NCI-H187 treated with DMSO at 0.1 percent for 48 hours (cell line): ENCODE measurements at places on chromosomes 7 and 10.

DNA sequence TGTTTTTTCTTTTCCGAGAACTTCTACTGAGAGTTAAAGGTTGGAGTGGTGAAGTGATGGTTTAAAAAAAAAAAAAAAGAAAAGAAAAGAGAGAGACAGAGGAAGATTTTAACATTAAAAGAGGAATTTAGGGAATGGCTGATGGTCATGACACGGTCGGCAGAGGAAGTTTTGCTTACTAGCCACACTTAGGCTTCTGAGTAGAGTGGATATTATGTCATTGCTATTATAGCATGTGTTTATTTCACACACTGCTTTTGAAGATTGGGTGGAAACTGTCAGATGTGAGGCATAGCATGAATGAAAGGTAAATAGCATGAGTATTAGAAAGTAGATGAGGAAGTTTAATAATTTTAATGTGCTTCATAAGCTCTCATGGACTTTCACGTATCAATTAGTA, 2.5 kb downstream of the KAT6B start:
- DNase-seq = no peak

GRCh38 chr7:41046221-41046761, 656.6 kb downstream of the INHBA start:
- no peak for DNase-seq

- DNase-seq = no peak
Observed at GRCh38 chr10:27998178-27998953, 513 bp downstream of the ODAD2 start.

- no peak for DNase-seq
Observed at GRCh38 chr7:117459735-117460134, 20.1 kb upstream of the CFTR start.

GRCh38 chr10:124632566-124632965, 111.6 kb downstream of the FAM53B start:
- no peak for DNase-seq

GRCh38 chr10:124001391-124002148, 91.8 kb downstream of the CHST15 start:
- no peak for DNase-seq

- DNase-seq = no peak
Observed at GRCh38 chr10:74949034-74949832, 122.8 kb downstream of the KAT6B start.

- DNase-seq = no peak
Observed at GRCh38 chr10:60258429-60258797, 131.3 kb downstream of the ANK3 start.

DNA sequence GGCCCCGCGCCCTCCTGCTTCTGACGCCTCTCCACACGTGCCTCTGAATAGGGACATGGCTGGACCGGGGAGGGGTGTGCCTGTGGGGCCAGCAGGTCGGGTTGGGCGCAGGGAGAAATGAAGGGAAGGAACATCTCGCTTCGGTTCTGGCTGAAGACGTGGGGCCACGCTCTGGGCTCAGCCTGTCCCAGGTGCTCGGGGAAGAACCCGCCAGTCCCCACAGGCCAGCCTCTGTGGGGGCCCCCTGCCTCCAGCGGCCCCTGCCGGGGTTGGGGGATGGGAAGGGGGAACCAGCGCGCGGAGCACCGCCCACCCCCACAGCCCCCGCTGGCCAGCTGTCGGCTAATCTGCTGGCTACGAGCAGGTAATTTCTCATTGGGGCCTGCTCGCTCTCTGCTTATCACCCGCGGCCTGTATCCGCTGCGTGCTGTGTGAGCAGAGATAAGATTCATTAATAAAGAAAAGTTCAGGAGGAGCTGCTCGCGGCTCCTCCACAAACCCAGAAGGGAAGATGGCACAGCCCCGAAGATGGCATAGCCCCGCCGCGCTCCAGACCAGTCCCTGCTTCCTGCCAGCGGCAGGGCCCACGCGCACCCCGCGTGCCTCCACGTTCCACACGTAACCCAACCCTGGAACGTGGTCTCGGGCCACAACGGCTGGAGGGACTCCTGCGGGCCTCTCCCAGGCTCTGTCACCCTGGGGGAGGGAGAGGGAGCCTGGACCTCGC, 186.2 kb downstream of the ELFN1 start:
- no peak for DNase-seq

DNA sequence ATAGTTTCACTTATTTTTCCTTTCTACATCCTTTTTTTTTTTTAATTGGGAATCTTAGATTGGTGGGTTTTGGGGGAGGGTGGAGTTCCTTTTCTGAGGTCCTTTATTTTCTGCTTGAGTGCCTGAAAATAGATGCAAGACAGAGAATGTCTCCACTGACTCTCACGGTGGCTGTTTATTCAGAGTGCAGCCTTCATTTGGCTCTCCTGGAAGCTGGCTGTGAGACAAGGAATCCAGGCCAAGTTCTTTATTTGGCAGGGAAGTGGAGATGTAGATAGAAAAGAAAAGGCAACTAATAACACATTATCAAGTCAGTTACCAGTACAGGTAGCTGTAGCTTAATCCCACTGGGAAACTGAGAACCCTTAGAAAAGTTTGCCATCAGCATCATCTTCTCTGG, 118.6 kb downstream of the CNTNAP2 start:
- no peak for DNase-seq

DNA sequence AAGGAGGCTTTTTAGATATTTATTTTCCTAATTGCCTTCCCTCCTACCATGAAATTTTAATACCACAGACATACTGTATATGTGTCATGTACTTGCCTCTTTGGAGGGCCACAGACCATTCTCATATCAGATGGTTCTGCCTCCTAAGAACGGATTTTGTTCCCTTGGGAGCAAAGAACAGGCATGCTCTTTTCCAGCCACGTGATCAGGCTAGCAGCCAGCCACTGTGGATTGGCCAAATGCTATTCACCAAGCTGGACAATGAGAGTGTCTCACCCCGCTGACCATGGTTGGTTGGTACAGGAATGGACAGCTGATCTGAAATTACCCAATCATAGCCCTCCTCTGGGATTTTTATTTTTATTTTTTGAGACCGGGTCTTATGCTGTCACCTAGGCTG, 21.5 kb upstream of the CRHR2 start:
- DNase-seq = no peak

DNA sequence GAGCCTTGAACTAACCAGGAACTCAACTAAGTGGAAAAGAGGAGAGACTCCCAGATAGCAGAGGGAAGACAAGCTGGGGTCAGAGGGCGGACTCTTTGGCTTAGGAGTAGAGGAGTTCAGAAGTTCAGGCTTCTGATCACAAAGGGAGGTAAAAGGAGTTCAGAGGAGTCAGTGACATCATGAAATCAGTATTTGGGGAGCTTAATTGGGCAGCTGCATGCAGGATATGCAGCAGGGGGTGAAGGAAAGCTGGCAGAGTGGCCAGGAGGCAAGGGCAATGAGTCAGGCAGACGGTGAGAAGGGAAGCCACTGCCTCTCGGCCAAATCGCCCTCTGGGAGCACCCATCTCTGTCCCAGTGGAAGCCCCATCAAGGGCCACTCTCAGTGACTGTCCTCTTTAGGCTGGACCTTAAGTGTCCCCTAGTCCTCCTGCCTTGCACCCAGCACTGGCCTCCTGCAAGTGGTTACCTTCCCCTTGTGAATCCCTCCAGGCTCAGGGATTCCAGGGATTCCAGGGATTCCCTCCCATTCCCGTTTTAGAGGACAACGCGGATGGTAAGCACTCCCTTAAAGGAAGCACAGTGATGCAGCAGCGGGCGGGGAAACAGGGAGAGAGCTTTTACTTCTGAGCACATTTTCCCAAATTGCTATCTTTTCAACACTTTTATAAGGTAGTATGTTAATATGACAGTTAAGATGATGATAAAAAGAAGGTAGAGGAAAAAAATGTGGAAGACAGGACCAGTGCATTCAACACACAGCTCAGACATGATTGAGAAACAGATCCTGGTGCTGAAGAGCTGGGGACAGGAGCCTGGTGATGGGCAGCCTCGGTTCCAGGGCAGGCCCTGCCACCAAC, 72.6 kb downstream of the KCNMA1 start:
- no peak for DNase-seq

- no peak for DNase-seq
Observed at GRCh38 chr10:32318476-32318896, 28.5 kb downstream of the EPC1 start.

DNA sequence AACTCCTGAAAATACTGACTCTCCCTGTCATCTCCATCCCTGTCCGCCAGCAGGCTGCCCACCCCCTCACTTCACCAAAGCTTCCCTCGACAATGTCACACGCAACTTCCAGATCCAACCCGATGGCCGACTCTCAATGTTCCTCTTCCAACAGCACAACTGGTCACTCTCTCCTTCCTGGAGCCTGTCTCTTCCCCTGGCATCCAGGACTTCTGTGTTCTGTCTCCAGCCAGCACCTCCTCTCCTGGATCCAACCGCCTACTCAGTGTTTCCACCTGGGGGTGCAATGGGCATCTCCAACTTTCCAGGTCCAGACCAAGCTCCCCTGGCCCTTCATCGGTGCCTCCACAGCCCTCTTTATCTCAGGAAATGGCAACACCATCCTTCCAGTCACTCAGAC, 8.6 kb downstream of the CPA5 start:
- DNase-seq = no peak

DNA sequence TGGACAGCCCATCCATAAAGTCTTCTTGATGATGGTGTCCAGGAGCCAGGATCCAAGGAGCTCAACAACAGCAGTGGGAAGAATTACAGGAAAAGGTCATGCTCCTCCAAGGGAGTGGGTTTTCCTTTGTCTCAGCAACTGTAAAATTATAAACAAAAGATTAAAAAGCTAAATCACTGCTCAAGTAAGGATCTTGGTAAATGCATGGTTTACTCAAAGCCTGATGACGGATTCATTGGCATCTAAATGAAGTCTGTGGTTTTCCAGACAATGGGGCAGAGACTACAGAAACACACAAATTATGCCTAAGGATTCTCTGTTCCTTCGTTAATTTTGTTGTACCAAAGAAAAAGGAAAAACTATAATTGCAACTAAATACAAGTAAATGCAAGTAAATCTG, 36.4 kb upstream of the DLX6 start:
- DNase-seq = no peak

DNA sequence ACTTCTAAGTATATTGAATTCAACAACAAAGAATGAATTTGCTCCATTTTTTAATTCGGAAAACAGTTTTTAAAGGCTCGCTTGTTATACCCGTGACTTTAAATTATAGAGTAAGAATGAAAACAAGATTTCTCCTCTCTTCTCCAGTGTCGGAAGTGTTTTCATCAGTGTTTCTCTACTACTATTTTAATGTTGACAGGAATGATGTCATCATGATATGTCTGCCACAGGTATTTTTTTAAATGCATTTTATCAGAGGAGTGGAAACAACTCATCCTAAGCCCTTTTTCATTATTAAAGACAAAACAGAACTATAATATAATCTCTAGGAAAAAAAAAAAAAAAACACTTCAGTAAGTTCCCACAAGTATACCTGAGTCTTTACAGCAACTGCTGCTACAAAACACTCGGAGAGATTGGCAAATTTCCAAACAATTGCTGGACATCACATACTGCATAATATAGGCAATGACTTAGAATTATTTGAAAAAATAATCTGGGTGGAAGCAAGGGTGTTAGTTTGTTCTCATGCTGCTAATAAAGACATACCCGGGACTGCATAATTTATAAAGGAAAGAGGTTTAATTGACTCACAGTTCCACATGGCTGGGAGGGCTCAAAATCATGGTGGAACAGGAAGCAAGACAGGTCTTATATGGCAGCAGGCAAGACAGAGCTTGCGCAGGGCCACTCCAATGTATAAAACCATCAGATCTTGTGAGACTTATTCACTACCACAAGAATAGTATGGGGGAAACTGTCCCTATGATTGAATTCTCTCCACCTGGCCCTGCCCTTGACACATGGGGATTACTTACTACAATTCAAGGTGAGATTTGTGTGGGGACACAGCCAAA, 4.8 kb upstream of the RNF32 start:
- no peak for DNase-seq

DNA sequence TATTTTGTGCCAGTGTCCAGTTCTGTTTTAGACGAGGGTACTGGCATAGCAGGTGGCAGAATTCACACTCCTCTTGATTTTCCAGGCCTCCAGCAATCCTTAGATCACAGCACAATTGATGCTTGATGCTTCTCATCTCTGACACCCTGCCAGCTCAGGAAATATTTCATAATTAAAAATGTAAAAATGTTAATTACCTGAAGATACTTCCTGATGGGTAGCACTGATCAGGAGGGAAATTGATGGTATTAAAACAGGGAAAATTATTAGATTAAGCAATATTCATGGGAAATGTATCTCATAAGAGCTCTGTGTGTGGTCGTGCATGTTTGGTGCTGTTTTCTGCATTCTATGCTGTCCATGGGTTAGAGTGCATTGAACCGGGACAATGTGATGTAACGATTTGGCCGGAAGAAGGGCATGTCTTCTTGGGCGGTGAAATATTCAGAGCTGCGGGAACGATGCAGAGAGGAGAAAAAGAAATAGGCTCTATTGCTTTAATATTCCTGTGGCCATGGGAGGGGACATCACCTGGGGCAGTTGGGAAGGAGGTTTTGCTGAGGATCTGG, 43.7 kb upstream of the MKI67 start:
- no peak for DNase-seq

DNA sequence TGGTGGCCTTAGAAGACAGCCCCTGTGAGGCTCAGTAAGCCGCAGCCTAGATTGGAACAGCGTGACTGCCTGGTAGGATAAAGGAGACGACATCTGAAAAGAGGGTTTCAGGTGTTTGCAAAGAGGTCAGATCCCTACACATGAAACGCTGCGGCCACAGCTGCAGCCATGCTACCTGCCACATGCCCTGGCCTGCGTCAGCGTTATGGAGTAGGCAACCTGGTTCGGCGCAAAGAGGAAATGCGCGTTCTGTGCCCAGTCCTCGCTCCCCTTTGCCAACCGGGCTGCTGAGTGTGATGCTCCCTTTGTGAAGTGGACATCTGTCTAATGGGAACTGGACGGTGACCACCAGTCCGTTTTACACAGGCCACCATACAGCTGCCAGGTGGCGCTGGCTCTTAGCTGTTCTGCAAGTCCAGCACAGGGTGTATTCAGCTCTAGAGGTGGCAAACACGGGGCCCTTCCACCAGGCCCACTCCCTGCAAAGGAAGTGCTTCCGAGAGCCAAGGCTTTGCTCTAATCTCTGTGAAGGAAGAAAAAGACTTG, 160.3 kb downstream of the CELF2 start:
- DNase-seq = no peak

DNA sequence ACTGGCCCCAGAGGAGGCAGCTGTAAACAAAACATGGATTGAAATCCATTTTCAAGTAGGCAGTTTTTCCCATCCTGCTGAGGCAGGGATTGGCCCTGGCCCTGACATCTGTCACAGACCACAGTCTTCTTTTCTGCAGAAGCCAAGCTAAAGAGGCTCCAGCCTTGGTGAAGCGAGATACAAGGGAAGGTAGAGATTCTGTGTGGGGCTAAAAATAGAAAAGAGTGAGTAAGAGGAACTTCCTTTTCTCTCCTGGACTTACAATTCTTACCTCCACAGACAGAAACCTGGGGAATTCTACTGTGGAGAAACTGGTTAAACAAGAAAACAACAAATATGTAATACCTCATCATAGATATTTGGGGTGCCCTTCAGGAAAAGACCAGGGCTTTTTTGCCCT, 624.8 kb upstream of the FZD8 start:
- DNase-seq = no peak

DNA sequence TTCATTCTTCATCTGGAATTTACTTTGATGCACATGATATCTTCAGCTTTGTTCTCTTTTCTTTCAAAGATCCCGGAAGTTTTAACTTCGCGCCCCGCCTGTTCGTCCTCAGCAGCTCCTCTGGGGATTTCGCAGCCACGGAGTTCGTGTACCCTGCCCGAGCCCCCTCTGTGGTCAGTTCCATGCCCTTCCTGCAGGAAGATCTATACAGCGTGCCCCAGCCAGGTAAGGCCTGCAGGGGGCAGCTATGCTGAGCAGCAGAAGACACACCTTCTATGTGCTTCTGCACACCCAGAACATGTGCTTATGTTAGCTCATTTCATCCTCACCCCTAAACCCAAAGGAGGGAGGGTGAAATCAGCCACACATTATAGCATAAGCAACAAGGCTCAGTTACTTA, 79.7 kb upstream of the LYZL2 start:
- DNase-seq = no peak
